Mesenteric fat pad (tissue), 1 donor: ENCODE measurements at places on chromosomes 6 and 20. TPM values are rescaled to one million over a fixed set of nuclear protein-coding genes. Genes with fewer than 3 reads are reported as not detected.

The GJA10 gene
- total RNA-seq: not detected

The SLC25A27 gene
- total RNA-seq: 12.9 TPM

The ZFP57 gene
- not detected for total RNA-seq

The RHAG gene
- not detected for total RNA-seq

GRCh38 chr6:128358244-128358776 is 162.1 kb downstream of the PTPRK start:
- no peak for DNase-seq

DNA sequence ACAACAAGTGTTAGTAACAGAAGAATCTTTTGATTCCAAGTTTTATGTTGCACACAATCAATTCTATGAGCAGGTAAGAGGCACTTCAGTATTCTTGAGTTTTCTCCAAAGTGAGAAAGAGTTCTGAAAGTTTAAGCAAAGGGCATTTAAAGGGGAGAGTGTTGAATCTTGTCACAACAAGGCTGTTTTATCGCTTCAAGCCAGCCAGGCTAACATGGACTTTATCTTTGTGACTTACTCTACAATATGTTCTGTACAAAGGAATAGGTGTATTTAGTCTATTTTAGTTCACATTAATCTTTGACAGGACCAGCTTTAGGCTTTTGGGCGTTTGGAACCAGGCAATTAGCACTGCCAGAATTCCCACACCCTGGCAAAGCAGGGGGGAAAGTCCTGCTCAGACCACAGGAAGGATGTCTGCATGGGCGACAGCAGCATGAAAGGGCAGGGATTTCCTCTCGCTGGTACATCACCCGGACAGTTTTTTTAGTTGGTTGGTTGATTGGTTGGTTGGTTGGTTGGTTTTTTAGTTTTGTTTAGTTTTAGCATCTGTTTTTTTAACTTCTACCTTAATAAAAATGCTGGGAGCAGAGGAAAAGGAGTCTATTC is 395.4 kb upstream of the SOX4 start:
- no peak for DNase-seq

DNA sequence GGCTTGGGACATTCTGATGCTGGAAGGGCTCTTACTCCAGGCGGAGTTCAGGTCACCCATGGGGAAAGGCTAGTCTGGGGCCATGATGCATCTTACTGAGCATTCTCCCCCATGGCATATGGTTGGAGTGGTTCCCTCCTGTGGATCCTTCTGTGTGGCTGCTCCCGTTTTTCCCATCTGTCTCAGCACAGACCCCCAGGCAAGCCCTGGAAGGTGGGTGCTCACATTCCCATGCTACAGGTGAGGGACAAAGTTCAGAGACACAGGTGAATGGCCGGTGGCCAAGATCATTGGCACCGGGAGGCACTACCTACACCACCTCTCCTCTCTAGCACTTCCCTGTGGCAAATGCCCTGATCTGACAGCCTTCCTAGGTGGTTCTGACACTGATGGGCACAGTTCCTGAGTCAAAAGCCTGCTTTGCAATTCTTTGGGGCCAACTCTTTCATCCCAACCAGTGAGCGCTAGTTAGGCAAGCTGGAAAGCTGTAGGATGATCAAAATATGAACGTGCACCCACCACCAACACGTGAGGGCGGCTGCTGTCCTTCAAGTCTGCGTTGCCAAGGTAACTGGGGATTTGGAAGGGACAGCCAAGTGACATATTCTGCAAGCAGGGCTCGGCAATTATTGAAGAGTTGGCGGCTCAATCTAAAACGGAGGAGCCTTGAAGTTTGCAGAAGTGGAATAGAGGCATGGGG is 124.6 kb downstream of the CDH4 start:
- DNase-seq: no peak

DNA sequence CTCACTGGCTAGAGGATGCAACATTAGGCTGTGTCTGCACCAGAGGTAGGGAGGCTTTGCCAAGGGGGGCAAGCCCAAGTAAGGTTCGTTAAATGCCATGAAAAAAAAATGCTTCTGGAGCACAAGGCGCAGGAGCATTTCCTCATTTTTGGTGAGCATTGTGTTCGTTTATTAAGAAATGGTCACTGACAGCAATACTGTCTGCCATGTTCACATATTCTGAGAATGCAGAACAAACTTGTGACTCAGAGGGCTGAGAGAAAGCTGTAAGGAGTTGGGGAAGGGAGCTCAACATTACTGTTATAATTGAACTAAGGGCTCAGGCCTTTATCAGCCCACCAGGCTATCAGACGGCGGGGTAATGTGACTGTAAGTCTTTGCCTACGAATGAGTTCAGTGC is 465.4 kb upstream of the BTBD3 start:
- DNase-seq: no peak

DNA sequence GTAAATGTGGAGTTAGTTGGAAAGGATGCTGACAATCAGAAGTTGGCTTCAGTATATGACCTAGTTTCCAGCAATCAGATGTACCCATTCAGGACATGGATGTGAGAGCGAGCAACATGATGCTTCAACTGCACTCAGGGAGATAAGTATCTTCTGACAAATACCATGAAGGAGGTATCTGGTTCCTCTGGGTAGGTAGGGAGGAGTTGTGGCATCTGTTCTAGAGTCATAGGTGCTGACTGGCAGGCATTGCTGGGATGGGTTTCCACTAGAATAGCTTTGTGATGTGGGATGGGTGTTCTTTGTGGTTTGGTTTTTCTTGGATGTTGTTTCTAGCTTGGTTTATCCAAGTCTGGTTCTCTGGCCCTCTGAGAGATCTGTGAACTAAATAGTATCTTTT is 3.9 kb upstream of the REV3L start:
- no peak for DNase-seq

GRCh38 chr6:88679841-88680240 is 283.6 kb downstream of the RNGTT start:
- DNase-seq: no peak

DNA sequence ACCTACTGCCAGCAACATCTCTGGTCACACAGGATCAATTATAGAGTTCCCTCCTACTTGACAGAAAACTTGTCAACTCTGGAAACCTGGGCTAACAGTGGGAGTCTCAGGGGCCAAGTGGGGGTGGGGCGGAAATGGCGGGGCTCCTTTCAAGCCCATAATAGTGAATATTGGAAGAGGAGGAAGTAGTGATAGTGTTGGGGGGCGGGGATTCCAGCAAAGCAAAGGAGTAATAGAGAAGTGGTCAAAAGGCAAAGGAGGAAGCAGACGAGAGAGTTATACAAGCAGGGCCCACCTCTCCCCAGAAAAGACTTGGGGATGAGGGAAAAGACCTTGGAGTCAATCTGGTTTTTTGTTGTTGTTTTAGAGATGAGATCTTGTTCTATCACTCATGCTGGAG is 2.1 kb downstream of the DEF6 start:
- DNase-seq: no peak

DNA sequence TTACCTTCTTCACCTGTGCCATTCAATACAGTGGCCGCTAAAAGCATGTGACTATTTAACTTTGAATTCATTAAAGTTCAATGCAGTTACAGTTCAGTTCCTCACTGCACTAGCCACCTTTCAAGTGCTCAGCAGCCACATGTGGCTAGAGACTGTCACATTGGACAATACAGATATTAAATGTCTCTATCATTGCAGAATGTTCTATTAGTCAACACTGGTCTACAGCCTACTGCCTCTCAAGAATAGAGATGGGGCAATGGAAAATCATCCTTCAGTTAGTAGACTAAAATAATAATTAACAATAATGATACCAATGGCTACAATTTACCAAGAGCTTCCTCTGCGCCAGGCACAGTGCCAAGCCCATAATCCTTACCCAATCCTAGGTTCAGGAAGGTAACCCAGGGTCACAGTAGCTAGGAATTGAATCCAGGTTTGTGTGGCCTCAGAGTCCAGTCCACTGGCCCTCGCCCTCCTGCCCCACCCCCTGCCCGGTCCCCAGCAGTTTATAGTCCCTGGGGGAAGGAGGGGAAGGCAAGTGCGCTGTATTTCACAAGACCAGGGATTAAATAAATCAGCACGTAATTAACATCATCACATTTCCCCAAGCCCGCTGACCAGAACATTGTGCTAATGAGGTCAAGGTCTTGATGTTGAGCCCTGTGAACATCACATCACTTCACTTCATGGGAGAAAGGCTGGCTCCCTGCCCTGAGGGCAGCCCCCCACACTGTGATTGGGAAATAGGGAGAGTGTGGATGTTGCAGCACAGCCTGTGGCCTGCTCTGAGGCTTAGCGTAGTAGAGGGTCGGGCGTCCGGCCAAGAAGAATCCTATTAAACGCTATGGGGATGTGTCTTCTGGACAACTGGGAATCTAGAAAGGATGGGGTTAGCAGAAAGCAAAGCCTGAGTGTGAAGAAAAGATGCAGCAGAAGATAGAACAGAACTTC is 147.2 kb downstream of the VEGFA start:
- DNase-seq: no peak

- peak; percentile 57 for DNase-seq
Observed at GRCh38 chr20:2706688-2707352, 14.2 kb downstream of the EBF4 start.

DNA sequence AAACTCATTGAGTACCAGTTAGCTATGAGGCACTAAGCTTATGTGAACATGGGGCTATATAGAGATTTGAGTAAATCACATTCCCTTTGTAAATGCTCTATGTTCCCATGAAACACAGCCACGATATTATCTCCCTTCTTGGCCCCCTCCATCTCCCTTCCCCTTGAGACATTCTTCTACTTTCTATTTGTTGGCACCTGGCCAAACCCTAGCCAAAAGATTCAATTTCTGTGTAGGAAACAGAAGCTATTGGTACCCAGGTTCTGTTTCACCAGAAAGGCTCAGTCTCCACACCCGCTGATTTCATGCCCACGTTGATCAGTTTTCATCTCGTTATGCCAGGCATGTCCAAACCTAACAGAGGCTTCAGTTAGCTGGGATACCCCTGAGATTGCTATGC is 145.5 kb upstream of the LAMP5 start:
- DNase-seq: no peak
